ENCODE measurements at places on chromosomes 5 and 9.

GRCh38 chr9:4581035-4581760 is 80.9 kb upstream of the PLPP6 start:
- DNase-seq, result no peak

GRCh38 chr5:121053055-121053985 is 589.2 kb downstream of the PRR16 start:
- no peak for DNase-seq

GRCh38 chr5:128469912-128470311 is 68.1 kb downstream of the FBN2 start:
- DNase-seq, result no peak

DNA sequence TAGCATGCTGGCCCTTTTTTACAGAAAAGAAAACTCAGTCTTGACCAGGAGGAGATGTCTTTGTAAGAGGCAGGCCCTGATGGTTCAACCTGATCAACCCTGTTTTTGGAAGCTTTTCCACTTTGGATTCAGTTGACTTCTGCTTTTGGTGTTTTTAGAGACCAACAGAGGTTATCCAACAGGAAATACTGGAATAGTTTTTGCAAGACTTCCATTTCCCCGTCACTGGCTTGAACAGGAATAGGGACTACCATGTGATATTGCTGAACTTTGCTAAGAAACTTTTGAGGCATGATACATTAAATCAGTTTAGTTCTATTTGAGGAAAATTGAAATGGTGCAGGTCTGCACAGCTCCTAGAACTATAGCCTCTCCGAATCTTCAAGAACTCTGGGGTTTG is 17.1 kb upstream of the DAB2 start:
- DNase-seq, result no peak

GRCh38 chr5:149545327-149545726 is 5.9 kb downstream of the CSNK1A1 start:
- DNase-seq, result no peak

DNA sequence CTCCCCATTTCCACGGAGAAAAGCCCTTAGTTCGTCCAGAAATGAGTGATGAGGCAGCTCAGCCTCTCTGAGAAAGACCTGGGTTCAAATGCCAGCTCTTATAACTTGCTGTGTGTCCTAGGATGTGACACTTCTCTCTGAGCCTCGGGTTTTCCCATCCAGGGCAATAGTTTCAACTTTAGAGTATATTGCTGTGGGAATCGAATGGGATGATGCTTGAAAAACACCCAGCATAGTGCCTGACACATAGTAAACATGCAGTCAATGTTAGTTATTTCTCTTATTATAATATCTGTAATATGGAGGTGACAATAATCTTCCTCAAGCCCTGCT is 430 bp upstream of the MAPKAP1 start:
- DNase-seq, result no peak

DNA sequence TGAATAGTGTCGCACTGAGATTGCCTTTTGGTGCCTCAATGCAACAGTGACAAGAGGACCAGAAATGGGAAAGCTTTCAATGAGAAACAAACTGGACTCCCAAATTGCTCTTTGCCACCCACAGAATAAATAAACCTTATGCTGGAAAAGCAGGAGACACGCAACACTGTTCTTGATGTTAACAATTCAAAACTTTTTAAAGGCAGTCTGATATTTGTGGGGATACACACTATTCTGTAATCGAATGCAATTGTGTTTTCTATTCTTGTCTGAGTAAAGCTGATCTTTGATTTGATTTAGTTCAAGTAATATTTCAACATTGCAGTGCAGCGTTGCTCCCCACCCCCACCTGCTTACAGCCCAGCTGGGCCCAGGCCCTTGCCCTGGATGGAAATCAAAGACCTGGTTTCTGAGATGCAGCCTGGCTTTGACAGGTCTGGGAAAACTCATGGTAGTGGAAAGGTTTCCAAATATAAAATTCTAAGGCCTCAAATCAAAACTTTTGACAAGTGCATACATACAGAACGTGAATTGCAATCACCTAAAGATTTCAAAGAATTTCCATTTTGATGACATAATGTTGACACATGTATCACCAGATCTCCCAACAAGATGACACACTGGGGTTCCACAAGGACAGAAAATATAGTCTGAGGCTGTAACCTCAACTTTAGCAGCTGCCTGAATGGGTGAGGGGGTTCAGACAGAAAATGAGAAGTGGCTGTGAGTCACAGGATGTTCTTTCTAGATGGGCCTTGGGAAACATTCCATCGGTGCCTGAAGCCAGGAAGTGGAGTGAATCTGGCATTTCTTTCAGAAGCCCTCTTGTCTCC is 55.1 kb downstream of the ABCA1 start:
- no peak for DNase-seq

GRCh38 chr5:67203701-67204074 is 7.1 kb upstream of the CD180 start:
- DNase-seq, result no peak

DNA sequence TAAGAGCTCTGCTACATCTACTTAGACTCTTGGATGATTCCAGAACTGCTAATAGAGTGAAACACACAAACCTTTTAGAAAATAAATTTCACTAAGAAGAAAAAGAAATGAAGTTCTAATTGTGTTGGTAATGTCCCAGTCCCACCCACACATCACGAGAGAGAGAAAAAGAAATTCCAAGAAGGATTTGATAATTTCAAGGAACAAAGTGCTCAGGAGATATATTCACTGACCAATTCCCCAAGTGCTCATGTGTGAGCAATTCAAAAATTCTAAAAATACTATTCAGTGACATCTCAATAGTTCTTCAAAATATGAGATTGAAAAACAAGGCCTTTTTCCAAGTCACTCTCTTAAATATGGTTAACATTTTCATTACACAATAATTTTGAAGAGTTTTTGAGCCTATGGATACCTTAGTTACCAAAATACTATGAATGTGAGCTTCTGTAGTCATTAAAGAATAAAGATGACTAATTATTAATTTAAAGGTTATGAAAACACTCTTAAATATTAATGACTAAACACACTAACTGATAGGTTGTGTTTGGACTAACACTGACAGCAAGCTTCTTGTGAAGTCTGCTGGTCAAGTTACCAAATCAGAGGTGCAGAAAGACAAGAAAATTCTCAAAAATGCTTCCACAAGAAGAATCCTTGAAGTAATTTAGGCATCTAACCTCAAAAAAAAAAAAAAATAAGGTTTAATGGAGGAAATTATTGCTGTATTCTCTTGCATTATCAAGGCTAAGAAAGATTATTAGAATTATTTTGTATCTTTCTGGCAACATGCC is 245.3 kb downstream of the PDE4D start:
- no peak for DNase-seq

- DNase-seq, result no peak
Measured at GRCh38 chr9:91359734-91360470, 1.8 kb downstream of the AUH start.

- no peak for DNase-seq
Measured at GRCh38 chr9:117445631-117446030, 30.8 kb upstream of the ASTN2 start.

GRCh38 chr9:22124263-22125011 is 115.3 kb upstream of the CDKN2B start:
- no peak for DNase-seq

GRCh38 chr5:175202463-175203068 is 241.4 kb downstream of the DRD1 start:
- no peak for DNase-seq

DNA sequence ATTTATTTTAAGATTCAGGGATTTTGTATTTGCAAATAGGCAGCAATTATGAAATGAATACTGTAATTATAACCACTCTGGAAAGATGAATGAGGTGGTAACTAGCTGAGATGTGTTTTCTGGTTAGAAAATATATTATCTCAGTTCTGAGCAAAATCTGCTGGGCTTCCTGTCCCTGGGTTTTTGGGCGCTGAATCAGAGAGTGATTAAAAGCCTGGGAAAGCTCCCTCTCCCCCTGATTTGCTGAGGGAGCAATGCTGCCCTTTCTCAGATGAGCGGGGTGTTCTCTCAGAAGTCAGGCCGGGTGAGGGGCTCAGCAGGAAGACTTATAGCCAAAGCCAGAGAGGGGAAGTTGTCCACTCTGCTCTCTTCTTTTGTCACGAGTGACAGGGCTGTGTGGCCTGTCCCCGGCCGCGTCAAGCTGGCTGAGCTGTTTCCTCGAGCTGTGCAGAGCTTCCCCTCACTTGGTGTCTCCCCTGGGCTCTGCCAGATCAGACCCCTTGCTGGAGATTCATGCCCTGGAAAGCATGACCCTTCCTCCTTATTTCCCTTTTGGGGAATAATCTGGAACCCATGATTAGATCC is 39.8 kb upstream of the PITX1 start:
- no peak for DNase-seq

- no peak for DNase-seq
Measured at GRCh38 chr5:76685704-76686103, 30.2 kb upstream of the F2R start.

DNA sequence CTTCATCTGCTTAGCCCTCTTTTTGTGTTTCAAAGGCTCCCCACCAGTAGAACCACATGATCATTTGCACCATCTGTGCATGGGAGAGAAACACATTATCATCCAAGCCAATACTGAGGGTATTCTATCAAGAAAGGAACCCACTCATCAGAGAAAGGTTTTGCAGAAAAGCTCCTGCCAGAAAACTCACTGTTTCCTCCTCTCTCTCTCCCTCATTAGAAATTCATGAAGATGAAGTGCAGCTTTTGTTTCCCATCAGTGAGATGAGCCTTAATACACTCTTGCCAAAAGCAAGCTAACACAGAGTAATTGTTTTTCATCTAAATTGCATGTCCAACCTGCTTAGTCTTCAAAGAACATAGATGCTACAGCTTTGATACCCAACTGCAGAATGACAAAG is 142.4 kb upstream of the GRAMD2B start:
- DNase-seq, result no peak

DNA sequence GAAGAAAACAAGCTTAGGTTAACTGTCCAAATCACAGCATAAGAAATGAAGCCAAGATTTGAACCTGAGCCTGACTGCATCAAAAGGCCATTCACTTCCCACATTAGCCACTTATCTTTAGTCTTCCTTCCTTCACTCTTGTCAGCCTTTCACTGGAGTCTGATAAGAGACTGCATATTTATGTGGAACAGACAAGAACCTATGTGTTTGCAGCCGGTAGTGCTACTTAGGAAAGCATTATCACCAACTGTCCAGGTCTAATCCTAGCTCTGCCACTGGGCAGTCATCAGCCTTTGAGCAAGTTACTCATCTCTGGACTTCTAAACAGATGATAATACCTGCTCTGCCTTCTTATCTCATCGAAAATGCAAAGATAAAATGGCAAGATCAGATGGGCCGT is 12.1 kb upstream of the ATP6V0E1 start:
- no peak for DNase-seq

- no peak for DNase-seq
Measured at GRCh38 chr9:132243156-132244074, 81.6 kb downstream of the NTNG2 start.

- no peak for DNase-seq
Measured at GRCh38 chr5:27402828-27403227, 364.4 kb upstream of the CDH9 start.

DNA sequence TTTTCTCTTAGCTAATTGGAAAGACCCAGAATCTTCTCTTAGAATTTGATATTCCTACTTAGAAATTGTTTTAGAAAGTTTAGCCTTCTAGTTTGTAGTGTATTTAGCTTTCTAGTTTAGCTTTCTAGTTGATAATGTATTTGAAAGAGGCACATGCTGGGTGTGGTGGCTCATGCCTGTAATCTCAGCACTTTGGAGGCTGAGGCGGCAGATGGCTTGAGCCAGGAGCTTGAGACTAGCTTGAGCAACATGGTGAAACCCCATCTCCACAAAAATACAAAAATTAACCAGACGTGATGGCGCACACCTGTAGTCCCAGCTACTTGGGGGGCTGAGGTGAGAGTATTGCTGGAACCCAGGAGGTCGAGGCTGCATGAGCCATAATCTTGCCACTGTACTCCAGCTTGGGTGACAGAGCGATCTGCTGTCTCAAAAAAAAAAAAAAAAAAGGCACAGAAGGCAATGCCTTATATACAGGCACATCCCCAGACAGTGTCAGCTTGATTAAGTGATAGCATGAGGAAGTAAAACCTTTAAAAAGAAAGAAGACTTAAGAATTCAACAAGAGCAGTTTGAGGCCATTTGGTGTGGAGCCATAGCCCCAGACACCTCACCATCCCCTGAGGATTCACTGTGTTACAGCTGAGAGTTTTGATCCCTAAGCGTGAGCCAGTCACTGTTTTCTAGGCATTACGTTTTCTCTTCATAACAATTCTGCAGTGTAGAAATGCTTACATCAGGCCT is 34.6 kb downstream of the ZSWIM6 start:
- no peak for DNase-seq

GRCh38 chr5:5014586-5015235 is 125.4 kb upstream of the ADAMTS16 start:
- no peak for DNase-seq

- no peak for DNase-seq
Measured at GRCh38 chr9:94929369-94929756, 202.9 kb downstream of the AOPEP start.

- no peak for DNase-seq
Measured at GRCh38 chr5:23629396-23629795, 122.0 kb downstream of the PRDM9 start.

DNA sequence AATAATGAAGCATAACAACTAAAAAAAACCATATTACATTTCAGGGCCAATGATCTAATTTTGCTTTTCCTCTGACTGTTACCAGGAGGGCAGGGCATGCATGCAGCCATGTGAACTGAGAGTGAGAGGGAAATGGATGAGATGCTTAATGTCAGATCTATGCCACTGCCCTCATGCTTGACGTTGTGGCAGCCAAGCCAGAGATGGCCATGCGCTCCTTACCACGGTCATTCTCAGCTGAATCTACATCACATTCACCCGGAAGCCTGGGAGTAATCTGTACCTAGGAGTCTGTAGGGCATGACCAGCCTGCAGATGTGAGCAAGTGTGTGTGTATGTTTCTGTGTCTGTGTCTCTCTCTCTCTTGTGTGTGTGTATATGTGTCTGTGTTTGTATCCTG is 183.7 kb downstream of the KDM4C start:
- no peak for DNase-seq

GRCh38 chr5:77850536-77851175 is 74.5 kb upstream of the TBCA start:
- no peak for DNase-seq

GRCh38 chr9:5492965-5493678 is 17.2 kb upstream of the PDCD1LG2 start:
- DNase-seq, result no peak

DNA sequence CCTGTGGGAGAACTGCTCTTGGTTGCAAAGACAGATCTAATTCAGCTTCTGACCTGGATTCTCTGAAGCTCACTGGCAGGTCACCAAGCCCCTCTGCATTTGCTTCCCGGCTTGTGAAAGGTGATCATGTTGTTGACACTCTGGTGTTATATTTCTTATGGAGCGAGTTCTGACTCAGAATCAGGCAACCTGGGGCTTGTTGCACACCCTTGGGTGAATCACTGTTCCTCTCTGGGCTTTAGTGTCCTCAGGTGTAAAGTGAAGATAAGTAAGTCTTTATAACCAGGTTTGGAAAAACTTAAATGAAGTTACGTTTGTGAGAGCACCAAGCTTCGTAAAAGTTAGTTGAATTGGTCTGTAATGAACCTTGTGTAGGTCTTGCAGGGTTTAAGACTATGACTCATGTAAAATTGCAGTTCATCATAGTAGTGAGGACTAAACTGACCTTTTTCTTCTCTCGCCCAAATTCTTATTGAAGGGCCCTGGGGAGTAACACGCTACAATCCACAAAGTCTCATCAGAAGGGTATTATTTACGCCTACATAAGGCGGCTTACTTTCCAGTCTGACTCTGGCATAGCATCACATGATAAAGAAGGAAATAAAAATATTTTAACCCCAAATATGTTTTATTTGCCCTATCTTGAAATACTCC is 218.6 kb downstream of the TMEM38B start:
- no peak for DNase-seq

GRCh38 chr5:53487436-53487835 is 7.0 kb downstream of the FST start:
- DNase-seq, result no peak

GRCh38 chr9:114914139-114914538 is 16.3 kb downstream of the TNFSF8 start:
- no peak for DNase-seq
